ENCODE measurements at places on chromosomes 6 and 20.

- no peak for DNase-seq
Observed at GRCh38 chr6:63759605-63760105, 124.1 kb downstream of the PHF3 start.

DNA sequence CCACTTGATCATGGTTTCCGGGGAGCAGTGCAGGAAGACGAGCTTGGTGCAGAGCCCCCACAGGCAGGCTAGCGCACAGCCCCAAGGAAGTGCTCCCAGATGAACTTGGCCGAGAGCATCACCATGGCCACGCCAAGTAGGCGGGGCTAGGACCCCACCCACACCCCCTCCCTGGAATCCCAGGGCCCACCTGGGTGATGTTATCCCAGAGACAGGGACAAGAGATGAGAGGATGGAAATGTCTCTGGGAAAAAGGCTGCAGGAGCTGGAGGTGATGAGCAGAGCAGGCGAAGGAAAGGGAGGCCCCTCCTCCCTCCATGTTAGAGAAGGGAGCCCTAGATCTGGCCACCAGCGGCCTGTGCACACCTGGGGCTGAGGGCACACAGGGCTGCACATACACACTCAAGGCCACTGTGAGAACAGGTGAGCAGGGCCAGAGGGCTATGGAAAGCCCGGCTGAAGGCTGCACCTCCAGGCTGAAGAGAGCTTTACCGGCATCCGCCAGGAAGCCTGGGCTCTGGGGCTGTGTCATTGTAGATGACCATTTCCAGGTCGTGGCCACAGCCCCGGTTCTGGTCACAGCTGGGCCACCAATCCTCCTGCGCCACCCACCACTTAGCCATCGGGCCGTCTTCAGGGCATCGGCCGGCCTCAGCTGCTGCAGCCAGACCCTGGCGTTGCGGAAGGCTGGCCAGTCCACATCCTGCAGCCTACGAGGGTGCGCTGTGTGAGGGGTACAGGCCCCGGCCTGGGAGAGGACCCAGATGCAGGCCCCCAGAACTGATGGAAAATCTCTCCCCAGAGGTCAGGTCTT lies 24.9 kb downstream of the NPEPL1 start:
- no peak for DNase-seq

GRCh38 chr20:34023937-34024722 lies 30.4 kb downstream of the RALY start:
- no peak for DNase-seq

GRCh38 chr20:46057856-46058598 lies 29.0 kb downstream of the SLC12A5 start:
- DNase-seq = peak; percentile 18

- no peak for DNase-seq
Observed at GRCh38 chr6:128630213-128630612, 109.8 kb upstream of the PTPRK start.

- no peak for DNase-seq
Observed at GRCh38 chr20:58839474-58839874, 11.2 kb downstream of the GNAS-AS1 start.

GRCh38 chr6:130794010-130794697 lies 33.1 kb upstream of the SMLR1 start:
- no peak for DNase-seq

GRCh38 chr6:42158631-42159030 lies 14.5 kb upstream of the GUCA1A start:
- no peak for DNase-seq

- DNase-seq = no peak
Observed at GRCh38 chr20:51574248-51575033, 31.9 kb upstream of the NFATC2 start.

GRCh38 chr20:64103871-64104666 lies 3.3 kb downstream of the NPBWR2 start:
- no peak for DNase-seq

DNA sequence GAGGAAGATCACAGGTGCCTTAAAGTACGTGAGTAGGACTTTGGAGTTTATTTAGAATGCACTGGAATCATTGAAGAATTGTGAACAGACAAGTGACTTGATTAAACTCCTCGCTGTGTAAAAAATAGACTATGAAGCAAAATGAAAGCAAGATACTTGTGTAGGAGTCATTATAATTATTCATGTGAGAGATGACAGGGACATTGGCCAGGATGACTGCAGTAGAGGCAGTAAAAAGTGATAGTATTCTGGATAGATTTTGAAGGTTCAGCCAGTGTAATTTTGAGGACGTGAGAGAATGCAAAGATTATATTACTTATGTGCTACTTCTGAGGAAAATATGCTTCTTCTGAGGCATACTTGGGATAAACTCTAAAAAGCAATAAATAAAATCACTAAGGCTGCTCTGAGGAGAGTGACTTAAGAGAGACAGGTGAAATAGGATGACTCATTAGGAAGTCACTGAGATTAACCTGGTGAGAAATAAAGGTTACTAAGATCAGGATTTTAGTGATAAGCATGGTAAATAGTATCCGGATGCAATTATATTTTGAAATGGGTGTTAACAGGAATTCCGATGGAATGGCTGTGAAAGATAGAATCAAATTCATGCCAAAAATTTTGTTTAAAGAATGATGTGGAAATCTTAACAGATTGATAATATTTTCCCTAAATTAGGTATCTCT lies 202.0 kb downstream of the CENPW start:
- DNase-seq = no peak
